ENCODE measurements at places on chromosomes 5 and 9. TPM values are rescaled to one million over a fixed set of nuclear protein-coding genes. Genes with fewer than 3 reads are reported as not detected.

DNA sequence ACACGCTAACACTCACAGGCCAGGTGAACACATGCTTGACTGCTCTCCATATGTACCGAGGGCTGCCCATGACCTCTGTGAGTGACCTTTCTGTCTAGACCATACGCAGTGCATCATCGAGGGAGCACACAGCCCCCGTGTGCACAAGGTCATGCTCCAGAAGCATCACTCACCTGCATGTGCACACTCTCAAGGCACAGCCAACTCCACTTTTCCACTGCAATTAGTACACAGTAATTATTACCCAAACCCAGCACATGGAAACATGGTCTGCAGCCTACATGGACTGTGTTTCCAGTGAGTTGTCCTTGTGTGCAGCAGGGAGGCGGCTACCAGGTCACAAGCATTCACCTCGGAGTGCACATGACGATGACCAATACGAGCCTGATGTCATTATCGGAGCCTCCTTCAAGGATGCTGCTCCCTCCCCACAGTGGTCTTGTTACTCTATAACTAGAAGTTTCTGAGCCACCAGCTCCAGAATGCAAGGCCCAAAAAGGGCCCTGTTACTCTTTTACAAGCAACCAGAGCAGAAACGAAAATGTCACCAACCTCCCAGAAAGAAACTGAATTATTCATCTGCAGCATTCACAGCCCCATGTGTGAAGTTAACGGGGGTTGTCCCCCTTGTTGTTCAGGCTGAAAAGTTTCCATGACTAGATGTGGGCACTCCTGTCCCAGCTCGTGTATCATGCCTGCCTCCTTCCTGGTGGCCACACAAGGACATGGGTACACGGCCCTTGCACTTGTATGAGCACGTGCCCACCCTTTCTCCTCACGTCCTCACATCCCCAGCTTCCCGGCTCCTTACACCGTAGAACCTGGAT lies 31.2 kb downstream of the SEMA4D start:
- no peak for DNase-seq

TAF11L10 gene
- total RNA-seq = not detected

- no peak for DNase-seq
Measured at GRCh38 chr5:148794275-148794674, 32.1 kb upstream of the ADRB2 start.

SPINK4 gene
- total RNA-seq = not detected

- DNase-seq = no peak
Measured at GRCh38 chr5:73641811-73642210, 15.8 kb downstream of the ARHGEF28 start.

DNA sequence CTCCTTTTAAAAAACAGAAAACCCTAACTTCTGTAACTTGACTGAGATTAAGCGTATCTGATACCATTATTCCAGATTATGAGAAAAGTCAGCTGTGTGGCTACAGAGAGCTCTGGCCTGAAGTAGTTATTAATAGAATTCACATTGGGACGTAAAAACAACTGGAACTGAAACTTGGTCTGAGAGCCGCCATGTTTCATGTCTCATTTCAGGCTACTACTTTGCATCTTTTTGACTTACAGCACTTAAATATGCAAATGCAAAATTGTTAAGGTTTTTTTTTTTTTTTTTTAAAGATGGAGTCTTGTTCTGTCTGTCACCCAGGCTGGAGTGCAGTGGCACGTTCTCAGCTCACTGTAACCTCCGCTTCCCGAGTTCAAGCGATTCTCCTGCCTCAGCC lies 25.2 kb downstream of the MAP3K1 start:
- no peak for DNase-seq

GRCh38 chr9:134287591-134288491 lies 38.4 kb upstream of the RXRA start:
- DNase-seq = no peak

- DNase-seq = peak; percentile 82
Measured at GRCh38 chr9:121651295-121652020, at the start of gene DAB2IP. DAB2IP (plus strand) TSS chr9:121651634; CDS start chr9:121651776, 142 bp downstream.

- DNase-seq = no peak
Measured at GRCh38 chr5:10634562-10634961, 70.7 kb downstream of the ANKRD33B start.

DNA sequence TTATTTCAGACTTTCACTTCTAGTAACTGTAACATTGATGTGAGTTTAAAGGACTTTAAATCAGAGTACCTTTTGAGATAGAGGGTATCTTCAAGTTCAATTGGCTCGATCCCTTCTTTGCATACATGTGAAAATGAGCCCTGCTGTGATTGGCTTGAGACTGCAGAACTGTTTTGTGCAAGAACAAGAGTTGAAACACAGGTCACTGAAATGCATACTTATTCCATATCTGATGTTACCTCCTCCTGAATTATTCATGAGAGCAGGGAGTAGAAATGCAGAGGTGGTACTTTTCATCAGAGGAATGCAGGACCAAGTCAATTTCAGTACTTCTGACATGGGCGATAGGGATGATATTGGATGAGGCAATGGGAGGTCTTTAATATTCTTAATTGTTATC lies 459.5 kb downstream of the TLR4 start:
- DNase-seq = no peak

GRCh38 chr9:89591274-89592212 lies 13.3 kb upstream of the GADD45G start:
- no peak for DNase-seq

- no peak for DNase-seq
Measured at GRCh38 chr9:3827175-3827574, 301.4 kb upstream of the RFX3 start.

PCDHGB7 gene
- 20.4 TPM for total RNA-seq
